Activated naive CD8-positive, alpha-beta T cell treated with anti-CD3 and anti-CD28 coated beads, Interleukin-2, amount 50 U/mL, for 24 hours (primary cell): ENCODE measurements at places on chromosomes 4 and X.

DNA sequence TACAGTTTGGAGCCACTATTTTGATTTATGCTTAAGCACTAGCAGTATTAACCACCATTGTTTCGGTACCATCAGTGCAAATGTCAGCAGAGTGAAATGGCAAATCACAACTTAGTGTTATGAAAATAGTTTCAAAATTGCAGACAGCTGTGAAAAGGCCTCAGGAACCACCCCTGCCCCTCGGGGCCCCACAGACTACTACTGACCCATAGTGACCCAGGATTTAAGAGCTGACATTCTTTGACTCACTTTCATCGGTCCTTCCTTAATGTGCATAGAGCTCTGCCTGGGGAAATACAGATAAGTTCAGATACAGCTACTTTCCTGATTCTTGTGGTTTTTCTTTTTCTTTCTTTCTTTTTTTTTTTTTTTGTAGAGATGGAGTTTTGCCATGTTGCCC is 3.3 kb upstream of the BBS7 start:
- no peak for DNase-seq

DNA sequence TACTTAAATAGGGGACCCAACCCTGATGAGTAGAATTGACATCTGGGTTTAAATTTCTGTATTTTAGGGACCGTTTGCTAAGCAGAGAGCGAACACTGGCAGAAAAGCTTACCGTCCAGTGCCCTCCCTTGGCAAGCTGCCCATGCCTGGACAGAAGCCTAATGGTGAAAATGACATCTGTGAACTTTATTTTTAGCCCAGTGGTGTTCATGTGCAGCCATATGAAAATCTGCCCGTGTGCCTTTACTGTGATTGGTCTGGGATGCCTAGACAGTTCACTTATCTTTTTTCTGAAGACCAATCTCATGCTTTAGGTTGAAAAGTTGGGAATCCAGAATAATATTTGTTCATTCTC is 1.1 kb downstream of the STBD1 start:
- DNase-seq, result no peak

DNA sequence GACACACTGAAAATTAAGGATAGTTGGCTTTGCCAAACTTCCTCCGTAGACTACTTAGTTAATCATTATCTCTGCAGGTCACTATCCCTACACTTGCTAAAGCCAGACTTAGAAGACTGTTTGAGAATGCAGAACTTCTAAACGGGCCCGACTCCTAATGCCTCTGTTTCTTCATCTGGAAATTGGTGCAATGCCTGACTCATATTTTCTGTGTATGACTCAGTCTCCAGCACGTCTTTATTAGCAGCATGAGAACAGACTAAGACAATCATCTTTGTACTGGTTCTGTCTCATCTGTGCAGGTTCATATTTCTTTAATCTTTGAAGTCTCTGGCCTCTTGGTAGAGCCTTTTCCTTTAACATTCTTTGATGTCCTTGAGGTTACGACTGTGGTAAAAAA is 411.9 kb upstream of the ACTRT1 start:
- DNase-seq, result no peak

DNA sequence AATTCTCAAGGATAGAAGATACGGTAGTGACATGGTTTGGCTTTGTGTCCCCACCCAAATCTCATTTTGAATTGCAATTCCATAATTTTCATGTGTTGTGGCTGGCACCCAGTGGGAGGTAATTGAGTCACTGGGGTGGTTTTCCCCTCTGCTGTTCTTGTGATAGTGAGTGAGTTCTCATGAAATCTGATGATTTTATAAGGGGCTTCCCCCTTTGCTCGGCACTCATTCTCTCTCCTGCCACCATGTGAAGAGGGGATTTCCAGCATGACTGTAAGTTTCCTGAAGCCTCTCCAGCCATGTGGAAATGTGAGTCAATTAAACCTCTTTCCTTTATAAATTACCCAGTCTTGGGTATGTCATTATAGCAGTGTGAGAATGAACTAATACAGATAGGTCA is 8.5 kb upstream of the SPANXN4 start:
- no peak for DNase-seq

- DNase-seq, result no peak
These were observed 9.1 kb upstream of the FAM149A start for GRCh38 chr4:186095406-186095805.

- no peak for DNase-seq
These were observed 3.4 kb upstream of the CYBB start for GRCh38 chrX:37776283-37776986.

DNA sequence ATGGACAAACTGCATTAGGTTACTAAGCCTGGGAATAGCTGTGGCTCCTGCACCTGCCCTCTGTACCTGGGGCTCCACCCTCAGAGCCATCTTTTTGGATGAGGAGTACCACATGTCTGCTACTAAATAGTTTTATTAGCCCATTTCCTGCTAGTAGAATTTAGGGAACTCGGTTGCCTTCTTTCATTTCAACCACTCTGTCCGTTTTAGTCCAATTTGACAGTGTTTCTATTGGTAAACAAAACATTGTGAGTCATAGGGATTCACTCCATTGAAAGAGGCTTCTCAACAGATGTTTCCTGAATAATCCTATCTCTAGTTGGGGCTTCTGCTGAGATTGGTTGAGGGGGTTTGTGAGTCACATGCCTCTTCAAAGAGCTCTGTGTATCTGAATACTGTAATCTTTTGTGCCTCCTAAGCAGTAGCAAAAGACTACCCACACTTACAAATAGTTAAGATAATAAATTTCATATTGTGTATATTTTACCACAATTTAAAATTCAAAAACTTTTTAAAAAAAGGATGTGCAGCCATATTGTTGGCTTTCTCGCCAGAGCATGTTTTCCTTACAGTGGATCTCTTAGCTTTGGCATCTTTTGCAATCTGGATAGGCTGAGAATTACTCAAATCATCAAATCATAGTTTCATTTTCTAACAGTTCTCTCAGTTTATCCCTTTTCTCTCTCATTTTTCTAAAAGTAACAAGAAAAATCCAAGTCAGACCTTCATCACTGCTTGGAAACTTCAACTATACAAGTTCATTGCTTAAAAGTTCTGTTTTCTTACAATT is 9.9 kb downstream of the FAM200B start:
- DNase-seq, result no peak

GRCh38 chrX:44906041-44906440 is 33.1 kb downstream of the KDM6A start:
- no peak for DNase-seq

DNA sequence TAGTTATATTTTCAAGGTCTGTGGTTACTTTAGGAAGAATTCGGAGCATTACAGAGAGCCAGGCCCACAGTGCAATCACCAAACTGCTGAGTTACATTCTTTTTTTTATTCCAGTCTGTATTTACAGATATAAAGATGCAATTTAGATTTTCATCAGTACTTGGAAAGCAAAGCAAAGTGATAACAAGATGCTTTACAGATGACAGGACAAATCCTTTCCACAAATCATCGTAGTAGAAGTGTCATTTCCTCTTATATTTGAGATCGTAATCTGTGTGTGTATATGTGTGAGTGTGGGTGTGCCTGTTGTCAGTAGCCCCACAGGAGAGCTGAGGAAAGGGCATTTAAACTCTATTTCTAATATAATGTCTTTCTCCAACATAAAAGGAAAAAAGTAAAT is 1893.7 kb downstream of the STIM2 start:
- no peak for DNase-seq

- DNase-seq, result no peak
These were observed 500.2 kb downstream of the IDS start for GRCh38 chrX:149004936-149005335.

GRCh38 chrX:148573119-148573518 is 72.7 kb downstream of the AFF2 start:
- DNase-seq, result no peak

- DNase-seq, result no peak
These were observed 14.7 kb downstream of the SLIT2 start for GRCh38 chr4:20266215-20267082.

DNA sequence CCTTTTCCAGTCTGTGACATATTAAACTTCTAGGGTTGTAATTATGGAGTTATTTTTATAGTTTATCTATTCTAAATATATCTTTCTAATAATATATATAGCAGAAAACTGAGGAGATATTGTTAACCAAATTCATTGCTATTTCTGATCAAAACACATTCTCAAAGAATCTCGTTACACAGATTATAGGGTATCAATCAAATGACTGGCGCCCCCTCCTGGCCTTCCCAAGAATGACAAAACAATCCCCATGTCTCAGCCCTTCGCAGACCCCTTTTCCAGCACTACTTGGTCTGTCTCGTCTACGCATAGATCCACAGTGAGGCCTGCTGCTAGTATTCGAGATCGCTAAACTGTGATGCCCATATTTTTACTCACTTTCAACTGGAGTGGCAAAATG is 209.3 kb downstream of the GPC3 start:
- peak; percentile 39 for DNase-seq

DNA sequence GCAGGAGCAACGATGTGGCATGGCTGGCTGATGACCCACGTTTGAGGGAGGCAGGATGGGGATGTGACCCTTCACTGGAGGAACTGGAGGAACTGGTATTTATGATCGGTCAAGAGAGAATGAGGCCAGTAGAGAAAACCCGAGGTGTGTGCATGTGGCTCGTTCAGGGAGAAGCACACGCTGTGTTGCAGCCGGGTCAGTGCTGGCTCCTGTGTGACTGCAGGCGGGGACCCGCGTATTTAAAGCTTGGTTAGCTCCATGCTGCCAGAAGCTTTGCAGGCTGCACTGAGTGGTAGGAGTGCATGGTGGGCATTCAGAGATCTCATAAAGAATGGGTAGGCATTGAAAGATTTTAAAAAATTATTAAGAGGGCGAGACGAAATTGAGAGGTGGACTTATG is 52.1 kb downstream of the NELFA start:
- no peak for DNase-seq

- DNase-seq, result no peak
These were observed 33.9 kb upstream of the ADGRG2 start for GRCh38 chrX:19156186-19156585.

GRCh38 chr4:56733352-56733751 is 52.3 kb upstream of the HOPX start:
- no peak for DNase-seq

DNA sequence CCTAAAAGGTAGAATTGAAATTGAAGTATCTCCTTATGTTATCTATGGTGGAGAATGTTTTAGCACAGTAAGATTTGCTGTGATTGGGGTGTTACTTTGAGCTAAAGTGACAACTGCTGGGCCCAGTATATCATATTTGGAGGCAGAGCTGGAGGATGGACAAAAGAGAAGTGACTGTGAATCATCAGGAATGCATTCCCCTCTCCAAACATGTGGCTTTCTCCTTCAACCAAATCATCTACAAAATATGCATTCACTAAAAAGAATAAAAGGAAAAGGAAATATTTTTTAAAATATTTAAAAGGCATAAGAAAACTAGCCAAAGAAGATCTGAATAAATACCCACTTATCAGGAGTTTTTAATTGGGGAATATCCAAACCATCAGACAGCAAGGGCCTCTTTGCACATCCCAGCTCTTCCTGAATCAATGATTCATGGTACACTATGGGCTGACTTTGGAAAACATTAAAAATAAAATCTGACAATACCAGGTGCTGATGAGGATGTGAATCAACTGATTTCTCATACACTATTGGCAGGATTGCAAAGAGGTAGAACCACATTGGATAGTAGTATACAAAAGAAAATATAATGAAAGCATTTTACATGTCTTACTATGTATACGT is 671.7 kb upstream of the NR3C2 start:
- DNase-seq, result no peak

GRCh38 chrX:24890677-24891076 is 125.1 kb downstream of the ARX start:
- DNase-seq, result no peak

DNA sequence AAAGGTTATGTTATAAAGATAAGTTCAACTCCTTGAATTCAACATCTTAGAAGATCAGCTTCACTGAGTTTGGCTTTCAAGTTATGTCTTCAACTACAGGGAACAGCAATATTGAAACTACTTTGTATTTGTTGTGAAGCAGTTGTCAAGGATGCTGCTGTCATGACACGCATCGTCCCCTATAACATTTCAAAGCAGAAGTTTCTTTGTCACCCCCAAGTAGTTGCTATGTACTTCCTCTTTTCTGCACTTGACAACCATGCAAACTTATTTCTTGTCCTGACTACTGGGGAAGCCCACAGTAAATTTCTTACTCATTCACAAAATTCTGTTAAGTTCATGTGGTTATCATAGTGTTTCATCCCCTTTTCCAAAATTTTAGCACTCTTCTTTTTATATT is 14.3 kb downstream of the ANTXR2 start:
- no peak for DNase-seq

DNA sequence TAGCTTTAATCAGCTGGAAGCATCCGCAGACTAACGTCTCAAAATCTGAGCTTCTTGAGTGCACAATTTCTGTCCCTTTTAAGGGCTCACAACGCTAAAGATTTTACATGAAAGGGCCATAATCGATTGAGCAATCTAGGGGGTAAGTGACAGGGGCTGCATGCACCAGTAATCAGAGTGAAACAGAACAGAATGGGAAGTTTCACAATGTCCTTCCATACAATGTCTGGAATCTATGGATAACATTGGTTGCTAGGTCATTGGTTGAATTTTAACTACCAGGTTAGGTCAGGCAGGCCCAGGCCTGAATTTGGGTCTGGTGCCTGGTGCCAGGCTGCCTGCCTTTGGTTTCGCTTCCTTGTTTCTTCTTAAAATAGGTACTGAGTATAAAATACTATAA is 42.0 kb upstream of the MTMR8 start:
- DNase-seq, result no peak
